ENCODE measurements at places on chromosomes 7 and 10.
A peak's percentile ranks its signal among the peaks of the same experiment; 100 is the strongest.

- DNase-seq, result no peak
These were observed 320.0 kb upstream of the C7orf33 start for GRCh38 chr7:148270576-148270975.

DNA sequence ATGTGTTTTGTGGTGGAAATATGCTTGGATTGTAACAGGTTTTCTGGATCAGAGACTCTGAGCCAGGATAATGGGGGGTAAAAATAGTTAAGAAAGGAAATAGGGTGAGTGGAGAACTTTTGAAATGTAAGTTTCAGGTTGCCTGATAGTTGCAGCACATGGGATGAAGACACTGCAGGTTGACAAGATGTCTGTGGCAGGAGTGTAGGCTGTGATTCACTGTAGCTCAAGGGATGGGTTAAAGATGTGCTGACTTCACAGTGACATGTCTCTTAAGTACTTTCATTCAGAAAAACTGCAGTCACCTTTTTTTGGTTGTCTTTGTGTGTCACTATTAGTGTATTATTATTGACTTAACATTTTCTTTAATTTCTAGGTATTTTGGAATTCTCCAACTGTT, 63.5 kb upstream of the SLC39A12 start:
- no peak for DNase-seq

- DNase-seq, result peak; percentile 75
These were observed 21.0 kb downstream of the UPP1 start for GRCh38 chr7:48109848-48110663.

GRCh38 chr10:58457761-58458616, 54.7 kb upstream of the BICC1 start:
- DNase-seq, result no peak

- DNase-seq, result no peak
These were observed 51.5 kb downstream of the RSU1 start for GRCh38 chr10:16765509-16766375.

DNA sequence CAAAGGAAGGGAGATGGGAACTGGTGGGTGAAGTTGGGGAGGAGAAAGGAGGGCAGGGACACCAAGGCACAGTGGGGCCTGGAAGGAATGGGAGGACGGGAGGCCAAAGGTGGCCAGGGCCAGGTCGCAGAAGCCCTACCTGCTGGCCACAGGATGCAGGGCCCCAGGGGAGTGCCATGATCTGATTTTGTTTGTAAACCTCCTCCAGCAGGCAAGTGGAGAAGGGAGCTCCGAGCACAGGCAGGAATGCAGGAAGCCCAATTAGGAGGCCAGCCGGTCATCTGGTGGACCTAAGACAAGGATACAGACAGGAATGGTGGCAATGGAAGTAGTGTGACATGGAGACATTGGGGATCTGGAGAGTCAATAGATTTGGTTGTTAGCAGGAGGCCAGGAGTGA, 107.0 kb upstream of the ZMIZ1 start:
- no peak for DNase-seq

GRCh38 chr7:30193336-30193943, 58.7 kb downstream of the MTURN start:
- no peak for DNase-seq

GRCh38 chr7:22291977-22292376, 65.0 kb downstream of the RAPGEF5 start:
- DNase-seq, result no peak

- DNase-seq, result no peak
These were observed 557.2 kb upstream of the CELF2 start for GRCh38 chr10:10460451-10460850.

DNA sequence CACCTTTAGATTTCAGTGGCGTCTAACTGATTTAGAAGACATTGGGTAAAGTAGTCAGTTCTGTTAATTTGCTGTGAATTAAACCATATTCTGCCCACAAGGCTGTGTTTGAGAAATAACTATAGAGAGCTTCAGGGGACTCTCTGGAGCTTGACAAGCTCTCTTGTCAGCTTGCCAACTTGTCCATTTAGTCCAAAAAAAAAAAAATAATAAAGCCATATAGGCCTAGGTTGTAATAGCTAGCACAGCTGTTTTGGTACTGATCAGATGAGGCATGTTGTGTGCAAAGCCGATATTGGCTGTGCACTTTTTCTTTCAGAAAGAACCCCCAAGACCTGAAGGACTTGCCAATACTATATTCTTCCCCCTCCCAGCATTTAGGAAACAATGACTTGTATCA, 20.2 kb upstream of the ZNF282 start:
- DNase-seq, result no peak

DNA sequence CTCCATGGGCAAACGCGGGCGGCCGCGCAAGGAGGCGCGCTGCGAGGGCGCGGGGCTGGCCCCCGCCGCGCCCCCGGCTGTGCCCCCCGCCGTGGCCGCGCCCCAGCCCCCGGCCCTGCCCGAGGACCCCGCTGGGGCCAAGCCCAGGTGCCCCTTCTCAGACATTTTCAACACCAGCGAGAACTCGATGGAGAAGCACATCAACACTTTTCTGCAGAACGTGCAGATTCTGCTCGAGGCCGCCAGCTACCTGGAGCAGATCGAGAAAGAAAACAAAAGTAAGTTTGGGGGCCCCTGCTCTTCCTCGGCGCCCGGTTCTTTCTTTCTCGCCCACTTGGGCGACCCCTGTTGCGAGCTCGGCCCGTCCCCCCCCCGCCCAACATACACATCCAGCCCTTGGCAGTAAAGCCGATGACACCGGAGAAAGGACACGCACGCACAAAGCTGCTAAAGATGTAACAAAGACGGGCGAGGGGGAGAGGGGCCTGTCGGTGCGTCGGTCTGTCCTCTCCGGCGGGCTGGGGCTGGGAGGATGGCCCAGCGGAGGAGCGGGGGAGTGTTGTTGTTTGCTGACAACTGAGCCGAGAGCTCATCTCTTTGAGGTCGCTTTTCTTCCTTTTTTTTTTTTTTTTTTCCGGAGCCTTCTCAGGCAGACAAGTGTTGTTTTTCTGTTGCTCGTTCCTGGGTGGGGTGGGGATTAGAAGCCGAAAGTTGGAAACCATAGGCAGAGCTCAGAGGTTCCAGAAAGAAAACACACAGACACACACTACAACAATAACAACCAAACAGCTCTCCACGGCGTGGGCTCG, 604 bp downstream of the MXI1 start:
- DNase-seq, result peak; percentile 20

DNA sequence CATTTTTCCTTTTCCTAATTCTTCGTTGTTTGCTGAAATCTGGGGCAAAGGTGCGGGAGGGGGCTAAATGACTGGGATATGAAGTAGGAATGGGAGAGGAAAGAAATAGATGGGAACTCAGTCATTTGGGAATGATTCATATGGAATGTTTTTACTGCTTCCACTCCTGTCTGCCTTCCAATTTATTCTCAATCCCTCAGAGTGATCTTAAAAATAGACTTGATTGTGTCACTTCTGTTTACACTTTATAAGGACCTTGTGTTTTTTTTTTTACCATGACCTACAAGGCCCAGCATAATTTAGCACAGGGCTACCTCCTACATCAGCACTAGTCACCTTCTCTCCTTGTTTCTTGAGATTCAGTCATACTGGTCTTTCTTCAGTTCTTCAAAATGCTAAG, 97.9 kb downstream of the PTEN start:
- DNase-seq, result no peak

DNA sequence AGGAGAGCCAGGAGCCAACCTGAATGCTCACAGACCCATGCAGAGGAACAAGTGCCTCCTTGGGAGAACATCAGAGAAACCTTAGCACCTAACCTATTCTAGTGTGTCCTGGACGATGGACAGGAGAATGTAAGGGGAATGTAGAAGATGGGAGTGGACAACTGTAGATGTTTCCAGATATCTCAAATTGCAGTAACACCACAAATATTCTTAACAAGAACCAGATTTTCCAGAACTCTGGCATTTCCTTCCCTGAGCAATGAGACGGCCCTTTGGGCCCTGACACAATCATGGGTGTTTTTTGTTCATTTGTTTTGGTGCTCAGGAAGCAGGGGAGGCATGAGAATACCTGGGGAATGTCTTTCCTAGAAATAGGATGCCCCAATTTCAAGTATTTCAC, 196.1 kb upstream of the PRSS1 start:
- no peak for DNase-seq

- no peak for DNase-seq
These were observed at the start of gene ACSL5 for GRCh38 chr10:112373912-112374338. ACSL5 (plus strand) TSS chr10:112374116; CDS start chr10:112394947, 20,831 bp downstream.

- no peak for DNase-seq
These were observed 128.5 kb downstream of the TACC2 start for GRCh38 chr10:122117475-122117874.

- no peak for DNase-seq
These were observed 91.1 kb downstream of the OR13A1 start for GRCh38 chr10:45224219-45224841.

- DNase-seq, result no peak
These were observed 21.9 kb upstream of the GATAD1 start for GRCh38 chr7:92425311-92425947.

Measured in stimulated activated CD4-positive, alpha-beta T cell treated with anti-CD3 and anti-CD28 coated beads, Interleukin-15, amount 100 ng/mL, for 1 hour (primary cell).